ENCODE measurements at places on chromosomes 16 and 17.

GRCh38 chr17:69763503-69763902 lies 311.5 kb upstream of the KCNJ16 start:
- peak; percentile 59 for DNase-seq

- DNase-seq: no peak
Measured at GRCh38 chr16:14628806-14629611, 1.1 kb downstream of the PARN start.

DNA sequence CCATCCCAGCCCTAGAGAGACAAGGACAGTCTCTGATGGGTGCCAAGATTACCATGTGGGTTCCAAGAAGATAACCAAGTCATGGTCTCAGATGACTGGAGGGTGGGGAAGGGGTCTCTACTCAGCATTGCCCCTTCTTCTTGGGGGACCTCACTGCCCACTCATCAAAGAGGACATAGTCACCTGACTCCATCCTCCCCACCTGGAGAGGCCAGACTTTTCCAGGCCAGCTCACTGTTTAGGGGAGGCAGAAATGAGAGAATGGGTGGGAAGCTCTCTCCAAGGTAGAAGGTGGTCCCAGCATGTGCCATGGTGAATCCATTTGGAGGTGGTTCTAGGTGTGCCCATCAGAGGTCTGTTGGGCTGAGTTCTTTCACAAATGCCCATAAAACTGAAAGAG lies 20.7 kb upstream of the IL21R start:
- no peak for DNase-seq

GRCh38 chr17:67098006-67098405 lies 53.7 kb downstream of the CACNG1 start:
- DNase-seq: no peak

DNA sequence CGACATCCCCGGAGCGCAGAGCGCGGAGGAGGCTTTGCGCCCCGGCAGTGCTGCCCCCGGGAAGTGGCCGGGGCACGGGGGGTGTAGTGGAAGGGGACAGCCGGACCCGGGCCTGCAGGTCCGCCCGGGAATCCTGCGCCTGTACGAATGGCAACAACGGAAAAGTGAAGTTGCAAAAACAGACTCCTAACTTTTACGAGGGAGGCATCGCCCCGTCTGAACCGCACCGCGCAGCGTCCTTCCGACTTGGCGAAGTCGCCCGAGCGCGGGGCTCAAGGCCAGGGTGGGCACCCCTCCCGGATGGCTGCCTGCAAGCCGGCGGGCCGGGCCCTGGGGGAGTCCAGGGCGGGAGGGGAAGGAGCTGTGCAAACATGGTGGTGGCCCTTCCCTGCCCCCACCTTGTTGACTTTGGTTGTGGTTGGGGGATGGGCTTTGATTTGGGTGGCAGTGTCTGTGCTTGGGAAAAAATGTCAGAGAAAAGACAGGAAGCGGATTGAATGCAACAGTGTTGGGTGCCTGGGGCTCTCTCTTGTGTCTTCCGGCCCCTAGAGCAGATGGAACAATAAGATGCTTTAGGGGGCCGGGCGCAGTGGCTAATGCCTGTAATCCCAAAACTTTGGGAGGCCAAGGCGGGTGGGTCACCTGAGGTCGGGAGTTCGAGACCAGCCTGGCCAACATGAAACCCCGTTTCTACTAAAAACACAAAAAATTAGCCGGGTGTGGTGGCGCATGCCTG lies 675 bp downstream of the RNF213 start:
- DNase-seq: peak; percentile 53

- peak; percentile 99 for DNase-seq
Measured at GRCh38 chr17:56699186-56699894, 105.8 kb downstream of the NOG start.

- no peak for DNase-seq
Measured at GRCh38 chr17:58289869-58290268, 9.1 kb upstream of the MPO start.

DNA sequence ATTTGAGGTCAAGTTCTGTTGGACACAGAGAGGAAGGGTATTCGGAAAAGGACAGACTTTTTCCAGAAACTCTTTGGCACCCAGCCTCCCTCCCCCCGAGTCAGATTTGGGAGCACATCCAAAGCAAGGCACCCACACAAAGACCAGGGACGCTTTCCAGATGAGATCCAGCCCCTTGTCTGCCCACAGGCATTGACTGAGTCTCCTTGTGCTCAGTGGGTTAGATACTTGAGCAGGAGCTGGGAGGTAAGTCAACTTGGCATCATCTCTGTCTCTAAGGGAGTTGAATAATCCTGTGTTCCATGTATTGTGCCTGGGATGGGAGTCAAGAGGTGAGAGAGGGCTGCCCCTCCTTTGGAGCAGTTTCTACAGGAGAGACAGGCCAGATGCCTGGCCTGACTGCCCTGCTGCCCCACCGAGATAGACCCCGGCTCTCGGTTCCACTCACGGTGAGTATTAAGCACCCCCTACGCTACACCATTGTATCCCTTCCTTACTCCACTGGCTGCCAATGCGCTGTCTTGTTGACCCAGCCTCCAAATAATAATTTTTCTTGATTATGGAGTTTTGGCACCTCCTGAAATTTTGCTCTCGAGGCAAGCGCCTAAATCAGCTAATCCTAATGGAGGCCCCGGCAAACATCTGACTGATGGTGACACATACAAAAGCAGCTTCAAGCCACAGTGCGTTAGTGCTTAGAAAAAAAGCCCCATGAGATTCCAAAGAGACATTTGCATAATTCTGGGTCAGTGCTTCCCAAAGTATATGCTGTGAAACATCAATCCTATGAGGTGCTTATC lies 29.6 kb upstream of the MAP3K14 start:
- peak; percentile 45 for DNase-seq

DNA sequence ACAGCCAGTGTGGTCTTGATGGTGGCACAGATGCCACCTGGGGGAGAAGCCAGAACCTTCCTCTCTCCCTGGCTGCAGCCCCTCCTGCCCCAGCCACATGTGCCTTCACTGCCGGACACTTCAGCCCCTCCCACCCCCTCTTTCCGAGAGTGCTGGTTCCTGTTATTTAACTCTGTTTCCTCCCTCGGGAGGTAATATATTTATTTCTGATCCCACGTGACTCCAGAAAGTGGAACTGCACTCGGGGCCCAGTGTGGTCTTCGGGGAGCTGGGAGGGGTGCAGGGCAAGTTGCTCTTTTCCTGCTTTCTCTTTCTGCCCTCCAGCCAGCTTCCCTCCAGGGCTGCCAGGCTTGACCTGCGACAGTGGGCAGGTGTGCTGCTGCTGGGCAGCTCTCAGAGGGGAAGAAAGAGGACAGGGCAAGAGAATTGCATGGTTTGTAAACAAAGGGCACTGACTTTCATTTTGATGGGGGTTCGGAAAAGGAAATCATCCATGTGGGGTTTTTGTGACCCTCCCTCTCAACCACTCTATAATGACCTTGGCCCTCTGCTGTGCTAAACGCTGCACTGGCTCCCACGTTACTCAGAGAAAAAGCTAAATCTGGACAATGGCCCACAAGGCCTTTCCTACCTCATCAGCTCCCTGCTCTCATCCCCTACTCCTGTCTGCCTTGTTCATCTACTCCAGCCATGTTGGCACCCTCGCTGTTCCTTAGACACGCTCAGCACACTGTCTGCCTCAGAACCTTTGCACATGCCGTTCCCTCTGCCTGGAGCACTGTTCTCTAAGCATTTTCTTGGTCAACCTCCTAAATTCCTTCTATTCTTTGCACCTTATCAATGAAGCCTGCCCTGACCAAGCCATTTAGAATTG lies 8.2 kb upstream of the CIITA start:
- DNase-seq: no peak

DNA sequence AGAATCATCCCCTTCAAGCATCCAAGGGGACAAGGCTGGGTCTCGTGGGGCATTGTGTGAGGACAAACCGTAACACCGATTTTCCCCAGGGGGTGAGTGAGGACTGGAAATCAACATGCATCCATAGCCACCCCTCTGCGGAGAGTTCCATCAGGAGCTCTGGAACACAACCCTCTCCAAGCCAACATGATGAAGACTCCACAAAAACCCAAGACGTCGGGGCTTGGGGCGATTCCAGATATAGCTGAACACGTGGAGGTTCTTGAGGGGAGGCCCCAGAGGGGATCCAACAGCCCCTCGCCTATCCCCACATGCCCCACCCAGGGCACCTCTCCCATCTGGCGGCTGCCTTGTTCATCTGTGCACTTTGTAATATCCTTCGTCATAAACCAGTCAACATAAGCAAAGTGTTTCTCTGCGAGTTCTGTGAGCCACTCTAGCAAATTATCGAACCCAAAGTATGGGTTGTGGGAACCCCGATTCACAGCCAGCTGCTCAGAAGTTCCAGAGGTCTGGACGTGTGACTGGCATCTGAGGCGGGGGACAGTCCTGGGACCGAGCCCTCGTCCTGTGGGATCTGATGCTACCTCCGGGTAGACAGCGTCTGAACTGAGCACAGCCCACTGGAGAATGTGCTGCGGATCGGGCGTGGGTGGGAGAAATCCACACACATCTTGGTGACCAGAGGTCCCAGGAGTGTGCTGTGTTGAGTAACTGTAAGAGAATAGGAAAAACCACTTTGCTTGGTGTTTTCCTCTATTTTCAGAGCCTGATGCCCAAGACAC lies 55.5 kb downstream of the RPH3AL start:
- DNase-seq: no peak

DNA sequence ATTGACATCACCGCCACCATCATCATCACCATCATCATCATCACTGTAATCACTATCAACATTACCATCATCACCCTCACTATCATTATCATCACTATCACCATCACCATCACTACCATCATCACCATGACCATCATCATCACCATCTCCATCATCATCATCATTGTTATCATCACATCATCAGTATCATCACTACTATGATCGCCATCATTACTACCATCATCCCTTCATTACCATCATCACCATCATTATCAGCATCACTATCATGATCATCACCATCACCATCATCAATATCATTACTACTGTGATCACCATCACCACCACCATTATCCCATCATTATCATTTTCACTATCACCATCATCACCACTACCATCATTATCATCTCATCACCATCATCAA lies 368.3 kb downstream of the SEC14L1 start:
- no peak for DNase-seq

DNA sequence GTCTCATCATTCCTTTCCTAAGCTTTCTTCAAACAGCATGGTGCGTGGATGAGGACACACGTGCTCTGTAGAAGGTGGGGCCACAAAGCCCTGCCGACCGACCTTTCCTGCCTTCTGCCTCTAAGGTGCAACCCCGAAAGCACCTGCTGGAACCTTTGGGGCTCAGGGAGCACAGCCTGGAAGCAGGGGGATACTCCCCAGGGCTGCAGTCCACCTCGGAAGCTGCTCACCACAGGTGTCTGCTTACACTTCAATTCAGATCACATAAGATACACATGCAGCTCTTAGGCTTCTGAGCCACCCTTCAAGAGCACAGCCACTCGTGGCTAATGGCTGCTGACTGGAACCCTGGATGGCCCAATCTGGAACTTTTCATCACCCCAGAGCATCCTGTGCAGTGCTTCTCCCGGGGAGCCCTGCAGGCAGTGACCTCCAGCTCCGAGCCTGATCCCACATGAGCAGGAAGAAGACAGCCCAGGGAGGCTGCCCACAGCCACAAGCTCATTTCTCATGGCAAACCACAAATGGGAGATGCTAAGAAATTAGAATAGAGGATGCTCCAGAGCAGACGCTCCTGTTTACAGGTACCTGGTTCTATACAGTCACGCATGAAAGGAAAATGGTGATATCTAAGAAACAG lies 162.3 kb upstream of the FOXF1 start:
- DNase-seq: no peak

DNA sequence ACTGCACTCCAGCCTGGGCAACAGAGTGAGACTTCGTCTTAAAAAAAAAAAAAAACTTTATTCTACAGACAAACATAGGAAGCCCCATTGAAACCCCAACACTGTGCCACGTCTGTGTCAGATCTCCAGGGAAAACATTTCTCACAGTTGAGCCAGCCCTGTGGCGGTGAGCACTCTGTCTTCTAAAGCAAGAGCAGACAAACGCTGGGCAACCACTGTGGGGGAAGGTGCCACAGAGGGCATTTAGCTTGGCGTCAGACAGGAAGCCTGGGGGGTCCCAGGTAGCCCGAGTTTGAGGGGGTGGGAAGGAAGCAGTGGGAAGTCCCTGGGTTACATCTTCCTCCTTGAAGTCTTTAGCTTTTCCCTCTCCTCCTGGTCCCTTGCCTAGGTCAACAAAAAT lies 16.0 kb downstream of the C17orf100 start:
- no peak for DNase-seq

DNA sequence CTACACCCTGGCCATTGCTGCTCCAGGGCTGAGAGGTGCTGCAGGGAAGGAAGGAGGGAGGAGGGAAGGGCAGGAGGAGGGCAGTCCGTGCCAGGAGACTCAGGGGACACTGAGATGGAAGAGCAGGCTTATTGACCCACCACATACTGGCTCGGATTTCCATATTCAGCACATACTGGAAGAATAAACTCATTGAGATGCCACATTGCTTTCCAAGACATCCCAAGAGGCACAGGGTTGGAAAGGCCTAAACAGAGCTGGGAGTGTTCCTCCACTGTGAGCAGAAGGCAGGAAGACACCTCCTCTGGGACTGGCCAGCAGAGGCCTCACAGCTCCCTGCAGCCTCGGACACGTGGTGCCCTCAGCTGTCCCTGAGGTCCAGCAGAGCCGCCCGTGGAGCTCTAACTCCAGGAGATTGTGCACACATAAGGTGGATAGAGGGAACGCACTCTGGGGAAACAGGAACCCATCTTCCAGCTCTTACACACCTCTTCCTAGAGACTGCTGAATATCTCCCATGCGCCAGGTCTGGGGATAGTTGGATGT lies 17.4 kb downstream of the CCDC182 start:
- DNase-seq: no peak

- DNase-seq: no peak
Measured at GRCh38 chr16:74575807-74576643, 30.9 kb downstream of the GLG1 start.

DNA sequence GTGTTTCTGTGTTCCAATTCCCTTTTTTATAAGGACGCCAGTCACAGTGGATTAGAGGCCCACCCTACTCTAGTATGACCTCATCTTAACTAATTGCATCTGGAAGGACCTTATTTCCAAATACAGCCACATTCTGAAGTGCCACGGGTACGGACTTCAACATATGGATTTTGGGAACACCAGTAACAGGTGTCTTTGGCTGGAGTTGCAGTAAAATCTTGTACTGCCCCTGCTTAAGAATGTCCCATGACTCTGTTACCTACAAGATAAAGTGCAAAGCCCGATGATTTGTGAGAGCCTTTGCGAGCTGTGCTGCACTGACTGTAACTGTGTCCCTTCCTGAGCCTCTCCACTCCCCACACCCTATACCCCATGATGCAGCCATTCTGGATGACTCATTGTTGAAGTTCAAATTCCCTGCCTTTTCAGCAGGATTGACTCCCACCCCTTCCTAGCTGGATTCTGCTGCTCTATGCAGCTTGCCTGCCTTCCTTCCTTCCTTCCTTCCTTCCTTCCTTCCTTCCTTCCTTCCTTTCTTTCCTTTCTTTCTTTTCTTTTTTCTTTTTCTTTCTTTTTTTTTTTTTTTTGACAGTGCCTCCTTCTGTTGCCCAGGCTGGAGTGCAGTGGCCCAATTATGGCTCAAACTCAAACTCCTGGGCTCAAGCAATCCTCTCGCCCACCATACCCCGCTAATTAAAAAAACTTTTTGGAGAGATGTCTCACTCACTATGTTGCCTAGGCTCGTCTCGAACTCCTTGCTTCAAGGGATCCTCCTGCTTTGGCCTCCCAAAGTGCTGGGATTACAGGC lies 2.1 kb downstream of the HCRT start:
- peak; percentile 21 for DNase-seq
